Skeletal muscle cell (primary cell): ENCODE measurements at places on chromosomes 2 and 18.

DNA sequence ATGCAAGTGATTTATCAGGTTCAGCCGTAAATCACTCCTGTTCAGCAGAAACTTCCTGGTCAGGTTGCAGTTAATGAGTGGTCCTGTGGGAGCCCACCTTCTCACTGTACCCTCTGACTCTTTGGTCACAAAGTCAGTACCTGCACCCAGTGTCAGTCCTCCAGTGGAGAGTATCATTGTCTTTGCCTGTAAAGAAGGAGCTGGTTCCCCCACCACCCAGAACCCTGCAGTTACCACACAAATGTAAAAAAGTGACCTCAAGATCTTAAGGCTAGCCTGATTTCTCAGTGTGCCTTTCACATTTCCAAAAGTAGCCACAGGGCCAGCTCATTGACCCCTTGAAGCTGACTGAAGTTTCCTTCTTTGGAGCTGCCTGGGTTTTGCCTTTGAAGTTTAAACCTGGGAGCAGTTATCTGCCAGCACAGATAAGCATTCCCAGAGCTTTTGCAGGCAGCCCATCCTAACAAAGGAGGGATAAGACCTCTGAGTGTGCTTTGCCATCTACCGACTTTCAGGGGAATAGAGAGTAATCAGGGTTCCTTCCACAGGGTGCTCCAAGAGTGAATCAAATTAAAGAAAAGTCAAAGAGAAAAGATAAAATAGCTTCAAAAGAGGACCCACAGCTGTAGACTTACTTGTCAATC lies 725.2 kb downstream of the CPS1 start:
- no peak for DNase-seq

DNA sequence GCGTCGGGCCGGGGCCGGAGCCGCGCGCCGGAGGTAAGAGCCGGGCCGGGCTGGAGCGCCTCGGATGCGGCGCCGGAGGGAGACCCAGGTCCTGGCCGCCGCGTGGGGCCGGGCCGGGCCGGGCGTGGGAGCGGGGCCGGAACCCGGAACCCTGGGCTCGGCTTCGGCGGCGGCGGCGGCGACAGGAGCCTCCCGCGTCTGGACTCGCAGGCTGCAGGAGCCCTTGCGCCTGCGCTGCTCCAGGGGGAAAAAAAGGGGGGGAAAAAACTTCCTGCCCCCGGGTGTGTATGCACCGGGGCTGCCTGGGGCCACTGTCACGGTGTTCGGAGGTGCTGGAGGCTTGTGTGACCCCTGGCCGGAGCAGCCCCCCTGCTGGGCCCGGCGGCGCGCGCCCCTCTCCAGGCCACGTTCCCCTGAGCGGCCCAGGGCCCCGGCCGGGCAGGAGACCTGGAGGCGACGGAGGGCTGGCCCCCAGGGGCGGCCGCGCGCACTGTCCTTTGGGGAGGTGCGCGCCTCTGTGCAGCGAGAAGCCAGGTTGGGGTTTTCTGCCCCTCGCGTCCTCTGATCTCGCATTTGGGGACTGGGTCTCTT lies 864 bp downstream of the KLHL29 start:
- DNase-seq = no peak

- DNase-seq = no peak
Measured at GRCh38 chr2:130819608-130820278, 17.0 kb upstream of the ARHGEF4 start.

GRCh38 chr2:98828793-98829371 lies 98.0 kb upstream of the MGAT4A start:
- no peak for DNase-seq

- DNase-seq = no peak
Measured at GRCh38 chr2:147647816-147648215, 197.0 kb upstream of the ACVR2A start.

- no peak for DNase-seq
Measured at GRCh38 chr2:7961550-7961949, 720.3 kb upstream of the ID2 start.

GRCh38 chr18:13910986-13911385 lies 4.3 kb downstream of the MC2R start:
- DNase-seq = no peak

DNA sequence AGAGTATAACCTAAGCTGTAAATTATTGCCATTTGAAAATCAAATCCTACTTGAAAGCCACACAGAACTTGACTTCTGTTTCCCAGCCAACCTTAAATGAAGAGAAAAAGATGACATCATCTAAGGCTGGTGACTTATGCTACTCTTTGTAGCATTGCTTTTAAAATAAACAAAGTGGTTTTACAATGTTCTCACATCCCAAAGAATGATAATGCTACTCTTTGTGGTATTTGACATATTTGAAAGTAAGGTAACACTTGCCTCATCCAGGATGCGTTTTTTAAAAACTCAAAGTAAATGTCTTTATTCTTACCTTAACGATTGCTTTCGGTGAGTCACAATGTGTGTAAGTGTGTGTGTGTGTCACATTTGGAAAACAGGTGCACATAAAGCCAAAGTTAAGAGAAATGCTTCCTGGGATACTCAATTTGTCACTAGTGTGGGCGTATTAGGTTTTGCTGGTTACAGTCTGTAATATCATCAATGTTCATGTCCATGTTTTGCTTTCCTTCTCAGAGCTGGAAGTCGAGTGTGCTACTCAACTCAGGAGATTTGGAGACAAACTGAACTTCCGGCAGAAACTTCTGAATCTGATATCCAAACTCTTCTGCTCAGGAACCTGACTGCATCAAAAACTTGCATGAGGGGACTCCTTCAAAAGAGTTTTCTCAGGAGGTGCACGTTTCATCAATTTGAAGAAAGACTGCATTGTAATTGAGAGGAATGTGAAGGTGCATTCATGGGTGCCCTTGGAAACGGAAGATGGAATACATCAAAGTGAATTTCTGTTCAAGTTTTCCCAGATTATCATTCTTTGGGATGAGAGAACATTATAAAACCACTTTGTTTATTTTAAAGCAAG lies 2.6 kb downstream of the PMAIP1 start:
- peak; percentile 71 for DNase-seq

DNA sequence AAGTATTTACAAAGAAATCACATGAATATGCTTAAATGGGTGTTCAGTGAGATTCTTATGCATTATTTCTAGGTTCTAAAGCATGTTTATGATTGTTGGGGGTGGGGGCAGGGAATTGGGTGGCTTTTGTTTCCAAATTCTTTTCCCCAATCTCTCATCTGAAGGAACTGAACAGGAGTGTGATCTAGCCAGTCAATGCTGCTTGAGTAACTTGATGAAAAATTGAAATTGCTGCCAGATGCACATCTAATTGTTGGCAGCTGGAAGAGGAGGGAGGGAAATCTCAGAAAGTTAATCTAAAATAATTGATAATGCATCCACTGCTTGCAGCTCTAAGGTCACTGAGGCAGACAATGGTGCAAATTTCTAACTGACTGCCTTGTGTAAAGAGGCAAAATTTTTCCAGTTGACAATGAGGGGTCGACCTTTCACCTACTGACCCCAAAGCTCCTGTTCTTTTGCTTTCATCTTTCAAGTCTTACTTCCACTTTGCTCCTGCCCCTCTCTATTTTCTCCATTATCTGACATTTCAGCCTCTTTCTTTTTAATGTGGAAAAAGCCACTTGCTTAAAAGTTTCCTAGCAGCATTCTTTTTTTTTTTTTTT lies 53.3 kb downstream of the IRS1 start:
- DNase-seq = no peak

GRCh38 chr2:133053541-133053940 lies 383.5 kb upstream of the LYPD1 start:
- no peak for DNase-seq

DNA sequence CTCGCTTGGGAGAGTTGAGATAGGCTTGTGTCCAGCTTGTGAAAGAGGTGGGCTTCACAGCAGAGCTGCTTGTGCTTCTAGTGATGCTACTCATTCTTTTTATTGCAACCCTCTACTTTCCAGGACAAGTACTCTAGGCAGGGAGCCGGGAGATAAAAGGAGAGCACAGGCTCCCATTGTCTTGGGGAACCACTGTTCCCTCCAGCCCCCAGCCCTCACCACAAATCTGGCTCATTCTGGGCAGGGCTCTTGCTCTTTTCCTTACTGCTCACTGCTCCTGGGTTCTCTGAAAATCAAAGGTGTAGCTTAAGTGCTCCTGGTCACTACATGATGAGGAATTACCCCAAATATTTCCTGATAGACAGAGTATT lies 81.4 kb downstream of the CABYR start:
- no peak for DNase-seq

GRCh38 chr2:17195016-17195415 lies 323.2 kb downstream of the RAD51AP2 start:
- no peak for DNase-seq

- DNase-seq = peak; percentile 61
Measured at GRCh38 chr2:121197369-121198091, 87.5 kb downstream of the TFCP2L1 start.

- DNase-seq = no peak
Measured at GRCh38 chr2:159759577-159759976, 38.4 kb downstream of the CD302 start.

DNA sequence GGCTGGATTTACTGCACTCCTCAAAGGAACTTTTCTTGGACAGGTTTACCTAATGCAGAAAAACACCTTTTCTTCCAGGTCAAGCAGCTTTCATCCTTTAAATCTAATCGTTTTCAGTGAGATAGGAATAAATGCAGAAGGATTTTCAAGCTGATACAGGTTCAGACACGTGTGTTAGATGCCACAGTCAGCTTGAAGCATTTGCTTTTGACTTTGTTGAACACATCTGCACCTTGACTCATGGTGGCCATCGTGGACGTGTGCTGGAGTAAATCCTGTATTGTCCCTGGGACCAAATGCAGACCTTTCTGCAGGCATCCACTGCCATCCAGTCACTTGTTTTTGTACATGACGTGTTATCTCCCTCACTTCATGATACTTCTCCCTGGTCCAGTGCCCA lies 61.9 kb downstream of the KLHL29 start:
- no peak for DNase-seq

DNA sequence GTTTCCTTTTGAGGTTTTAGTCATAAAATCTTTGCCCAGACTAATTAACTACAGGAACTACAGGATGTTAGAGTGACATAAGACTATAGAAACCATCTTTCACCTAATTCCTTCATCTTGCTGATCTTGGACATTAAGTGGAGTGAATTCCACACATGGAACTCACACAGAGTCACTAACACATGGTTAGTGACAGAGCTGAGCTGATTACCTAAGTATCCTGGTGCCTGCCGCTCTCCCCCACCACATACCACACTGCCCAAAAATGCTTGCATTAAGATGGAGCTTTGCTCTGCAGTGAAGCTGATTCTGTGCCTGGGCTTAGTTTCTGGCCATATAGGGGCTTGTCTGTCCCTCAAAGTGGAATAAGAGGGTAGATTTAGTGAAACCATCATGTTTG lies 332.9 kb upstream of the NT5C1B start:
- no peak for DNase-seq

GRCh38 chr2:29528891-29529520 lies 392.4 kb downstream of the ALK start:
- DNase-seq = peak; percentile 69

- no peak for DNase-seq
Measured at GRCh38 chr18:53225567-53226325, 885.7 kb downstream of the DCC start.

- no peak for DNase-seq
Measured at GRCh38 chr2:102140377-102140776, 2.2 kb upstream of the IL1R1 start.

DNA sequence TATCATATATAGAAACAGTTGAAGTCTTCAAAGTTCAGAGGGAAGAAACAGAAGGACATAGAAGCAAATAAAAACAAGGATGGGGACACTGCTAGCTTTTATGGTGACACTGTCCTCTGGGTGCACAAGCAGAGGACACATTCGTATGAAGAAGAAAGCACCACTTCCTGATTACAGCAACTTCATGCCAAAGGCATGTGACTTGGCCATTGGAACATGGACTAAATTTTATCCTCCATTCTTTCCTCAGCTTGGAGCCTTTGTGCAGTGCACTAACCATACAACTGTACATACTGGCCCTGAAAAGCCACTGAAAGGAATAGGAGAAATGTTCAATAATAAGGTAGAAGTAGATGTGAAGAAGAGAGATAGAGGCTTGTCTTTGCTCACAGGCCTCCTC lies 223.3 kb downstream of the MTX2 start:
- DNase-seq = no peak
